ENCODE measurements at places on chromosomes 6 and 20. TPM values are rescaled to one million over a fixed set of nuclear protein-coding genes. Genes with fewer than 3 reads are reported as not detected.

The PRSS35 gene
- 0.53 TPM for polyA plus RNA-seq

The MAS1 gene
- polyA plus RNA-seq = 0.01 TPM

The RAE1 gene
- 9.7 TPM for polyA plus RNA-seq

The KCNK5 gene
- 6.0 TPM for polyA plus RNA-seq

The GTF2H4 gene
- polyA plus RNA-seq = 31.0 TPM

Measured in lung (tissue), 17 donors.